Common myeloid progenitor, CD34-positive (primary cell): ENCODE measurements at places on chromosomes 13 and 19.

DNA sequence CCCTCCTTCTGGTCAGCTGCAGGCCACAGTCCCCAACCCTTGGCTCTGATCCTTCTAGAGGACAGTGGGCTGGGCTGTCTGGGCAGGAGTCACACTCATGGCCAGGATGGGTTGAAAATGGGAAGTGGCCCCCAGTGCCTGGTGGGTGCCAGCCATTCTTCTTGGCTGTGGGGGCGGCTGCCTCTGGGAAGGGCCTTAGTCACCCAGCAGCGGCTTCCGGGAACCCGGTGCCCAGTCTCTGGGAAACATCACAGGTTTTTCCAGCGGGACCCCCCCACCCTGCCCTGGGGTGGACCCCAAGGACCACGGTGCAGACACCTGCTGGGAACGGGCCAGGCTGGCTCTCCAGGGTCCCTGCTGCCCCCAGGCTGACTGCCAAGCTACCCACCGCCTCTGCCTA lies 27.3 kb upstream of the SLC7A10 start:
- H3K27me3 ChIP-seq: no peaks in the 10 kb centered on the region
- H3K4me1 ChIP-seq: no peaks in the 10 kb centered on the region
- no peak for DNase-seq
- H3K36me3 ChIP-seq: no peaks in the 10 kb centered on the region
- H3K4me3 ChIP-seq: no peak overlapping the region

DNA sequence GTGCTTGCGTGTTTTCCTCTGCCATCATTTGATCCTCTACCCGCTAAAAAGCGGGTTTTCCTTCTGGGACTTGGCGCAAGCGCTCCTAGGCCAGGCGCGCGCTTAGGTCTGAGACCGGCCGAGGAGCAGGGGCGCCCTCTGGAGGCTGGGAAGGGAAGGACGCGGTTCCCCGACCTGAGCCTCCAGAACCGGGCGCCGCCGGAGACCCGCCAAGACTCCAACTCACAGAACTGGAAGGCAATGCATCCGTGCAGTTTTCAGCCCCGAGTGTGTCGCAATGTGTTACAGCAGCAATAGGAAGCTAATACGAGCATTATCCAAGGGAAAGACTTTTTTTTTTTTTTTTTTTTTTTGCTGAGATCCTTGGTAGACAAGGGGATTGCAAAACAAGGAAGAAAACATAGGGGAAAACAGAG lies 190.9 kb downstream of the COL4A1 start:
- H3K4me1 ChIP-seq: no peaks in the 10 kb centered on the region
- no peak overlapping the region for H3K4me3 ChIP-seq
- no peaks in the 10 kb centered on the region for H3K36me3 ChIP-seq
- H3K27ac ChIP-seq: no peak overlapping the region
- H3K27me3 ChIP-seq: peaks cover 37% of the 10 kb centered on the region
- peak; percentile 61 for DNase-seq

- DNase-seq: no peak
- H3K36me3 ChIP-seq: no peaks in the 10 kb centered on the region
- no peaks in the 10 kb centered on the region for H3K4me1 ChIP-seq
- no peak overlapping the region for H3K27ac ChIP-seq
- H3K4me3 ChIP-seq: no peak overlapping the region
These were observed 76.1 kb upstream of the PCDH8 start for GRCh38 chr13:52924289-52925148.

- H3K36me3 ChIP-seq: no peaks in the 10 kb centered on the region
- no peak overlapping the region for H3K27ac ChIP-seq
- H3K4me3 ChIP-seq: no peak overlapping the region
- no peaks in the 10 kb centered on the region for H3K27me3 ChIP-seq
- DNase-seq: no peak
These were observed 64.4 kb downstream of the POSTN start for GRCh38 chr13:37534181-37534580.

DNA sequence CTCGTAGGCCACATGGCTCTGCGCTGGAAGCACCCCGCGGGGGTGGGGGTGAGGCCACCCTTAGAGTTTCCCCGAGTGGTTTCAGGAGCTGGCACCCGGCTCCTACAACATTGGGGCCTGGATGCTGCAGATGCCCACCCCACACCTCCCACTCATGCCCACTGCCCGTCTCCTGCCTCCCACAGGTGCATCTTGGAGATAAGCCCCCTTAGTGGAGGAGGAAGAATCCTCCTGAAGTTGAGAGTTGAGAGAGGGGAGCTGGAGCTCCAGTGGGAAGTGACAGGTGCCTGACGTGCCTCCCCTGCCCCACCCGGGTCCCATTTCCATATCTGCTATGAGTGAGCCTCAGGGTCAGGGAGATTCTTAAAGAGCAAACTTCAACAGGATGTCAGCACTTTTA lies 341.3 kb downstream of the TEX29 start:
- no peak overlapping the region for H3K27ac ChIP-seq
- H3K27me3 ChIP-seq: no peaks in the 10 kb centered on the region
- H3K36me3 ChIP-seq: no peaks in the 10 kb centered on the region
- no peaks in the 10 kb centered on the region for H3K4me1 ChIP-seq
- H3K4me3 ChIP-seq: no peak overlapping the region

- peaks cover 34% of the 10 kb centered on the region for H3K4me1 ChIP-seq
- H3K36me3 ChIP-seq: no peaks in the 10 kb centered on the region
- no peaks in the 10 kb centered on the region for H3K27me3 ChIP-seq
- no peak overlapping the region for H3K4me3 ChIP-seq
- DNase-seq: peak; percentile 53
These were observed 6.3 kb upstream of the ZSWIM4 start for GRCh38 chr19:13788991-13789390.

GRCh38 chr13:36965767-36966166 lies 33.4 kb downstream of the ALG5 start:
- H3K27me3 ChIP-seq: no peaks in the 10 kb centered on the region
- no peak for DNase-seq
- no peak overlapping the region for H3K27ac ChIP-seq
- no peak overlapping the region for H3K4me3 ChIP-seq
- no peaks in the 10 kb centered on the region for H3K4me1 ChIP-seq
- peaks cover 42% of the 10 kb centered on the region for H3K36me3 ChIP-seq

GRCh38 chr13:51523082-51523518 lies 61.2 kb upstream of the WDFY2 start:
- peak overlapping the region; percentile 50 for H3K27ac ChIP-seq
- peak; percentile 92 for DNase-seq
- no peak overlapping the region for H3K4me3 ChIP-seq
- no peaks in the 10 kb centered on the region for H3K27me3 ChIP-seq

GRCh38 chr19:6718111-6718740 lies 2.2 kb downstream of the C3 start:
- H3K27ac ChIP-seq: no peak overlapping the region
- no peak overlapping the region for H3K4me3 ChIP-seq
- no peaks in the 10 kb centered on the region for H3K36me3 ChIP-seq

- H3K4me1 ChIP-seq: no peaks in the 10 kb centered on the region
- no peaks in the 10 kb centered on the region for H3K36me3 ChIP-seq
- DNase-seq: no peak
- H3K27ac ChIP-seq: no peak overlapping the region
- H3K27me3 ChIP-seq: no peaks in the 10 kb centered on the region
- no peak overlapping the region for H3K4me3 ChIP-seq
These were observed 42.7 kb downstream of the ING1 start for GRCh38 chr13:110756219-110756631.

GRCh38 chr19:1229056-1229923 lies 8.5 kb downstream of the CBARP start:
- H3K4me3 ChIP-seq: no peak overlapping the region
- no peak overlapping the region for H3K27ac ChIP-seq
- H3K4me1 ChIP-seq: no peaks in the 10 kb centered on the region
- DNase-seq: no peak

GRCh38 chr19:41849067-41849466 lies 4.2 kb downstream of the DMRTC2 start:
- no peak overlapping the region for H3K27ac ChIP-seq
- no peaks in the 10 kb centered on the region for H3K27me3 ChIP-seq

GRCh38 chr19:50198431-50199258 lies 4.8 kb upstream of the MYH14 start:
- H3K4me3 ChIP-seq: no peak overlapping the region
- no peaks in the 10 kb centered on the region for H3K4me1 ChIP-seq
- DNase-seq: no peak
- H3K27ac ChIP-seq: no peak overlapping the region
- H3K36me3 ChIP-seq: no peaks in the 10 kb centered on the region

- no peak overlapping the region for H3K27ac ChIP-seq
- H3K27me3 ChIP-seq: no peaks in the 10 kb centered on the region
- H3K36me3 ChIP-seq: peaks cover 3% of the 10 kb centered on the region
- no peaks in the 10 kb centered on the region for H3K4me1 ChIP-seq
- DNase-seq: no peak
These were observed 77.2 kb downstream of the DACH1 start for GRCh38 chr13:71789693-71790329.

DNA sequence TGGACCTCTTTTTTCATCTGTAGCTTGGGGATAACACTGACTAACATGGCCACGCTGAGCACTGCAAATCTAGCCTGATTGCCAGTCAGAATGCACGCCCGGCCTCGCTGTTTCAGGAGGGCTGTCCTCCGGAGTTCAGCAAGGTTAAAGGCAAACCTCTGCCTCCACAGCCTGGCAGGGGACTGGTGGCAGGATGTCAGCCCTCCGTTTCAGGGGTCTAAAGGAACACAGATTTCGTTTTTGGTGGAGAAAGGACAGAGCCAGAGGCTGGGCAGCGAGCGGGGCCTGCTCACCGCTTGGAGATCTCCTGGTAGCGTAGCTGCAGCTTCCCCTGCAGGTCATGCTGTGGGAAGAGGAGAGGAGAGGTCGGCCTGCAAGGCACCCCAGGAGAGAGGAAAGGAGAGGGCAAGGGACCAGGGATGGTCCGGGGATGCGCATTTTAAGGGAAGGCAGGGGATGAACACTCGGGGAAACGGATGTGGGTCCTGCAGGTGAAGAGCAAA lies 560 bp downstream of the NDUFA7 start:
- no peaks in the 10 kb centered on the region for H3K27me3 ChIP-seq
- peaks cover 22% of the 10 kb centered on the region for H3K36me3 ChIP-seq
- H3K4me1 ChIP-seq: peaks cover 37% of the 10 kb centered on the region
- peak overlapping the region; percentile 94 for H3K27ac ChIP-seq
- H3K4me3 ChIP-seq: peak overlapping the region; percentile 92
- no peak for DNase-seq

- H3K4me1 ChIP-seq: peaks cover 10% of the 10 kb centered on the region
- DNase-seq: no peak
- H3K36me3 ChIP-seq: no peaks in the 10 kb centered on the region
- no peak overlapping the region for H3K4me3 ChIP-seq
- H3K27ac ChIP-seq: no peak overlapping the region
- no peaks in the 10 kb centered on the region for H3K27me3 ChIP-seq
These were observed 144.5 kb upstream of the FNDC3A start for GRCh38 chr13:48831248-48831647.

DNA sequence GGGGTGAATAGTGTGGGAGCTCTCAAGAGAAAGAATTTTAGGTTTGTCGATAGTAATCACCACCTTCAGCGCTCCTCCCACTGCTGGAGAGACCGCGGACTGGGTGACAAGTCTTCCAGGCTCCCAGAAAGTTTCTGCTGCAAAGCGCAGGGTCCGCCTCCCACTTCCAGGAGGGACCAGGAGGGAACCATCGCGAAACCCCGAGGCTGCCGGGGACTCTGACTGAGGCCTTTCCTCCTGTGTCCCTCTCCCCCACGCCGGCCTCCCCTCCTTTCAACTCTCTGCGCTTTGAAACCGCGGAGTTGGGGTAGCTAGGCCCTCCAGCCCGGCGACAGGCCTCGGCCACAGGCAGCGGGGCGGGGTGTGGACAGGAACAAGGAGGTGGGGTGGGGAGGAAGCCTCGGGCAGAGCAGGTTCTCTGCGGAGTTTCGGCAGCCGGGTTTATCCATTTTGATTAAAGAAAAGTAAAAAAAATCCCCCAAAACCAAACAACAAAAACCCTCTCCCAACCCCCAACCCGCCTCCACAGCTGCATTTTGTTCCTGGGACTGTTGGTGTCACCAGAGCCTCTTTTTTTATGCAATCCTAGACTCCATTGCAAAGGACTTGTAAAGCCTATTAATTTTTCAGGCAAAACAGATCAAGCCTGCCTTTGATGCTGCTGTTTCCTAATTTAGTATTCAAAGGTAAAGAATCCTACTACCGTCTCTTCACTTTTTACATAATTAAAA lies 157.2 kb downstream of the TM9SF2 start:
- H3K4me3 ChIP-seq: peak overlapping the region; percentile 51
- H3K27me3 ChIP-seq: peaks cover 25% of the 10 kb centered on the region
- peaks cover 13% of the 10 kb centered on the region for H3K4me1 ChIP-seq
- H3K27ac ChIP-seq: no peak overlapping the region
- peak; percentile 75 for DNase-seq

DNA sequence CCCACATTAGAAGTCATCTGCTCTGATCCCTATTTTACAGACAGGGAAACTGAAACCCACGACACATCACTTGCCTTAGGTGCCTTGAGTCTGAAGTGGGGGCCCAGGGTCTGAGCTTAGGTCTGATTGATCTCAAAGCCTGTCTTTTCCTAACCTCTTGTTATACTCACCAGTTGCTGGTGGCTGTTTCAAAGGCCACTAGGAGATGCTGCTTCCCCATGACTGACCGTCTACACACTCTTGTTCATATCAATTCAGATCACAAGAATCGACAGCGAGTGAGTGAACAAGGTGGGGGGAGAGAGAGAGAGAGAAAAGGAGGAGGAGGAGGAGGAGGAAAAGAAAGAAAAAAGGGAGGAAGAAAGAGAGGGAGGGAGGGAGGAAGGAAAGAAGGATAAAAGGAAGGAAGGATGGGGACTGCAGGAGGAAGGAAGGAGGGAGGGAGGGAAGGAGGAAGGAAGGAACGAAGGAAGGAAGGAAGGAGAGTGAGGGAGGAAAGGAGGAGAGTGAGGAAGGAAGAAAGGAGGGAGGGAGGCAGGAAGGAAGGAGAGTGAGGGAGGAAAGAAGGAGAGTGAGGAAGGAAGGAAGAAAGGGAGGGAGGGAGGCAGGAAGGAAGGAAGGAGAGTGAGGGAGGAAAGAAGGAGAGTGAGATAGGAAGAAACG lies 3.3 kb downstream of the OR10H1 start:
- no peaks in the 10 kb centered on the region for H3K4me1 ChIP-seq
- H3K4me3 ChIP-seq: no peak overlapping the region
- H3K27me3 ChIP-seq: no peaks in the 10 kb centered on the region

- no peaks in the 10 kb centered on the region for H3K27me3 ChIP-seq
- peaks cover 19% of the 10 kb centered on the region for H3K36me3 ChIP-seq
- no peak overlapping the region for H3K27ac ChIP-seq
- H3K4me1 ChIP-seq: peaks cover 53% of the 10 kb centered on the region
These were observed 63.6 kb downstream of the RASA3 start for GRCh38 chr13:114068656-114069318.

DNA sequence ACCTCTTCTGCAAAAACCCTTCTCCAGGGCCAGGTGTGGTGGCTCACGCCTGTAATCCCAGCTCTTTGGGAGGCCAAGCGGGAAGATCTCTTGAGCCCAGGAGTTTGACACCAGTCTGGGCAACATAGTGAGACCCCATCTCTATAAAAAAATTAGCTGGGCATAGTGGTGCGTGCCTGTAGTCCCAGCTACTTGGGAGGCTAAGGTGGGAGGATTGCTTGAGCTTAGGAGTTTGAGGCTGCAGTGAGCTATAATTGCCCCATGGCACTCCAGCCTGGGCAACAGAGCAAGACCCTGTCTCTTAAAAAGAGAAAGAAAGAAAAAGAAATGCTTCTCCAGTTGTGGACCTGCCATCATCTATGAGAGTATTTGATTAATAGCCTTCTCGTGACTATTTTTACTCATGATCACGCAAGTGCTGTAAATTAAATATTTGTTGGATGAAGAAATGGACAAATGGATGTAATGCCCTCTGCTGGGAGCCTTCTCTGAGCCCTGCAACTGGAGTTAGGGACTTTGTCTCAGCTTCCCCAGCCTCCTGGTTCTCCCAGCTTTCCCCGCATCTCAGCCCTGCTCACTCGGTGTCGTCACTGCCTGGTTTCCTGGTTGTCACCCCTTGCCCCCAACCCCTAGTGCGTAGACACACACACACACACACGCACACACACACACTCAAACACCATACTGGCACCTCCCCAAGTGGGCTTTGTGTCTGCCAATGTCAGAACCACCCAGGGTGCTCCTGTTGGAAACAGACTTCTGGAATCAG lies 12.2 kb downstream of the WIZ start:
- no peak overlapping the region for H3K4me3 ChIP-seq
- no peak overlapping the region for H3K27ac ChIP-seq
- peaks cover 15% of the 10 kb centered on the region for H3K4me1 ChIP-seq
- H3K36me3 ChIP-seq: no peaks in the 10 kb centered on the region
